Activated CD4-positive, alpha-beta memory T cell treated with anti-CD3 and anti-CD28 coated beads for 36 hours (primary cell): ENCODE measurements at places on chromosomes 13 and 19.

DNA sequence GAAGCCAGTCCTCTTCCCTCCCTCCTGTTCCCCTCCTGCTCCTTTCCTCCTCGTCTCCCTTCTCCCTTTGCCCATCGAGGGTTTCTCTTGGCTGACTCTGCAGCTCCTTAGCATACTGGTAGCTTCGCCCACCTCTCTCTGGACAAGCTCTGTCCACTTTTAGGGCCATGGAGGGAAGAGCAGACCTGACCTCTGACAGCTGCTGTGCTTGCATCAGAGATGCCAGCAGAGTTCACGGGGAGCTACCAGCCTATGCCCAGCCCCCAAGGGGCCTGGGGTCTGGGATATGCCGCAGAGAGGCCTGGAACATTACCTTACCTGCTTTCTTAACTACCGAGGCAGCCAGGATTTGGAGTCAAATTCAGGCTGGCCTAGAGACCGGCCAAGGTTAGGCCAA, 19.7 kb downstream of the LYL1 start:
- no peak for DNase-seq

DNA sequence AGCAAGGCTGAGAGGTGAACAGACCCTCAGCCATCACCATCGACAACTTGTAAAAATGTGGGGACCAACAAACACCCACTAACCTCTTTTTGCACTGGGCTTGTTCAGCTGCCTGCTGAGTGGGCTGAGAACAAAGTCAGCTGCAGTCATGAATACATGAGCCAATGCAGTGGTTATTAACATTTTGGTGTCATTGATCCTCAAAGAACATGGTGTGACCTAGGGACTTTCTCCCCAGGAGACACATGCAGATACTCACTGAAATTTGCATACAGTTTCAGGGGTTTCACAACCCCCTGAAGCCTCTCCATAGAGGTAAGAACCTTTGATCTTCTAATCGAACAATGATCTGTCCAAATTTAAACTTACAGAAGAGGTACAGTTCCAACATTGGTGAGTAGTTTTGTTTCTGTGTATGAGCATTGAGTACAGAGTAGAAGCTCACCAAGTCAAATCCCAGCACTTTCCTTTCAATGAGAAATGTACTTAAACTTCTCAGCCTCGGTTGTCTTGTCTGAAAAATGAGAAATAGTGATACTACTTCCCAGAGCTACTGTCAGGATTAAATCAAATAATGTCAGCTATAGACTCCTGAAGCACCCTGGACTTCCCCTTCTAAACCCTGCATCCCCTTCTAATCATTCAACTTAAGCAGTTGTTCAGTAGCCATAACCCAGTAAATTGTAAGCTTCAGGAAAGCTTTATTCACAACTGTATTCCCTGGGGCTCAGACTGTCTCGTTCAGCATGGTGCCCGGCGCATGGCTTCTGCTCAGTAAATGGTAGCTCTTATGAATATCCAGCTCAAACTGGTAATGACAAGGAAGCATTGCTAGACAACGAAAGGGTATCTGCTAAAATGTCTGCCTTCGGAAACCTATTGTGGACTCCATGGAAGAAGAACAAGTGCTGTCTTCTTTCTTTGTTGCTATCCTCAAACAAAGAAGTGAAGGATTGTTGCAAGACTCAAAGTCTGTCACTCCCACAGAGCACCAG, 148.7 kb downstream of the FOXO1 start:
- DNase-seq, result peak; percentile 48

- DNase-seq, result no peak
Observed at GRCh38 chr13:46178821-46179220, 3.2 kb downstream of the LCP1 start.

DNA sequence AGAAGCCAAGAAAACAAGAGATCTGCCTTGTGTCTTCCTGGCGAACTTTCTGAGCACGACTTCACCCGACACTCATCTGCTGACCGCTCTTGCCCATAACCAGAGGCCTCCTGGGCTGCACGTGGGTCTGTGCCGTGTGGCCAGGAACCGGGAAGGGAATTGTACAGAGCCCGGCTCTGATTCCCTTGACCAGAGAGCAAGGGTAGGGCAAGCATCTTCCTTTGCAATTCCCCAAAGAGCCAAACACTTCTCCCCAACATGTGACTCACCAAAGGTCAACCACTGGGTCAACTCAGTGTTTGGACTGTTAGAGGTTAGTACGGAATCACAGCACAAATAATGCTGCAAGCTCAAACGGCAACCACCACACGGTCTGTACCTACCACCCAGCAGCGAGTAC, 48.9 kb downstream of the KLF2 start:
- no peak for DNase-seq

DNA sequence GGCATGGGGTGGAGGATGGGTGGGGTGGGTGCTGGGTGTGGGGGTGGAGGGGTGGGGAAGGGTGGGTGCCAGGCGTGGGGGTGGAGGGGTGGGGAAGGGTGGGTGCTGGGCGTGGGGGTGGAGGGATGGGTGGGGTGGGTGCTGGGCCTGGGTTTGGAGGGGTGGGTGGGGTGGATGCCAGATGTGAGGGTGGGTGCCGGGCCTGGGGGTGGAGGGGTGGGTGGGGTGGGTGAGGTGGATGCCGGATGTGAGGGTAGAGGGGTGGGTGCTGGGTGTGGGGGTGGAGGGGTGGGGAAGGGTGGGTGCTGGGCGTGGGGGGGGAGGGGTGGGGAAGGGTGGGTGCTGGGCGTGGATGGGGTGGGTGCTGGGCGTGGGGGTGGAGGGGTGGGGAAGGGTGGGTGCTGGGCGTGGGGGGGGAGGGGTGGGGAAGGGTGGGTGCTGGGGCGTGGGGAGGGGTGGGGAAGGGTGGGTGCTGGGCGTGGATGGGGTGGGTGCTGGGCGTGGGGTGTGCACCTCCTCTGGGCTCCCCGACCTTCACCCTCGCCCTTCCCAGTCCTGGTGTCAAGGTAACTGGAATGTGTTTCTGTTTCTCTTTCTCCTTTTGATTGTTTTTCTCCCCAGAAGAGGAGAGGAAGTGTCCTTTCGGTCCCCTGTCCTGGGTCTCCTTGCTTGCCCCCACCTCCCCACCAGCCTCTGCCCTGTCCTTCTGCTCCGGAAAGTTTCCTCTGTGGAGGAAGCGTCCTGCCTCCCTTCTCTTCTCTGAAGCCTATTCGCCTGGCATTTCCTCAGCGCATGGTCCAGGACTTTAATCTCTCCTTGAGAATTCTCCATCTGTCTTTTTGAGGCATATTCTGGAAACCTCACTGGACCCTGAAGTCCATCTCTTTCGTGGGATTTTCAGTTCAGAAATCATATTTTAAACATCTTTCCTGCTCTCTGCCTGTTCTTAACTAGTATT, 22.9 kb upstream of the CFAP97D2 start:
- DNase-seq, result no peak

DNA sequence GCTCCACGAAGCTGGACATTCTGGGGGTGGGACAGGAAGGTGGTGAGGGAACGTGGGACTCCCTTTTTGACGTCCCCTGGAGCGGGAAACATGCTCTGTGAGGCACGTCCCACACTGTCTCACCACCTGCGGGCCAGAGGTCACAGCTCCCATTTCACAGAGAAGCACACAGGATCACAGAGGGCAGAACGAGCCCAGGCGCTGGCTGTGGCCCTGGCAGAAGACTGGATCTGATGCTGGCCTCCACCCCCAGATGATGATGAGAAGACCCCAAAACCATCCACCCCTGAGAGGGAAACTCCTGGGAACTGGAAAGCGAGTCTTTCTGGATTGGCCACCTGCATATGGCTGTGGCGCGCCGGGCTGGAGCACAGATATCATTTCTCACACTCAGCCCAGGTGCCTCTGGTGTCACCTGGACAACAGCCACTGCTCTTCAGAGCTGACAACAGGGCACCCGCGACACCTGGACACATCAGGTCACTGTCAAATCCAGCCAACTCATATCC, 216.2 kb downstream of the TUBA3C start:
- no peak for DNase-seq

GRCh38 chr13:110092831-110093247, 214.1 kb downstream of the COL4A1 start:
- no peak for DNase-seq

- DNase-seq, result no peak
Observed at GRCh38 chr19:19155495-19156219, 14.4 kb downstream of the MEF2B start.

GRCh38 chr13:34349091-34349722, 531.3 kb downstream of the RFC3 start:
- DNase-seq, result no peak

DNA sequence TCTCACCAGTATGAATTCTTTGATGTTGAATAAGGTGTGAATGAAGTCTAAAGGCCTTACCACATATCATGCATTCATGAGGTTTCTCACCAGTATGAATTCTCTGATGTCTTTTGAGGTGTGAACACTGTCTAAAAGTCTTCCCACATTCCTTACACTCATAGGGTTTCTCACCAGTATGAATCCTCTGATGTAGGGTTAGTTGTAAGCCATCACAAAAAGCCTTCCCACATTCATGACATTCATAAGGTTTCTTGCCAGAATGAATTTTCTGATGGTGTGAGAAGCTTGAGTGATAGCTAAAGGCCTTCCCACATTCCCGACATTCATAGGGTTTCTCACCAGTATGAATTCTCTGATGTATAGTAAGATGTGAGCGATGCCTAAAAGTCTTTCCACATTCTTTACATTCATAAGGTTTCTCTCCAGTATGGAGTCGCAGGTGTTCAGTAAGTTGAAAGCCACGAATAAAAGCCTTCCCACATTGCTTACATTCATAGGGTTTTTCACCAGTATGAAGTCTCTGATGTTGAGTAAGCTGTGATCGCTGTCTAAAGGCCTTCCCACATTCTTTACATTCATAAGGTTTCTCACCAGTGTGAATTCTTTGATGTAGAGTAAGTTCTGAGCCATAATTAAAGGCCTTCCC, 27.7 kb downstream of the ZNF461 start:
- no peak for DNase-seq

DNA sequence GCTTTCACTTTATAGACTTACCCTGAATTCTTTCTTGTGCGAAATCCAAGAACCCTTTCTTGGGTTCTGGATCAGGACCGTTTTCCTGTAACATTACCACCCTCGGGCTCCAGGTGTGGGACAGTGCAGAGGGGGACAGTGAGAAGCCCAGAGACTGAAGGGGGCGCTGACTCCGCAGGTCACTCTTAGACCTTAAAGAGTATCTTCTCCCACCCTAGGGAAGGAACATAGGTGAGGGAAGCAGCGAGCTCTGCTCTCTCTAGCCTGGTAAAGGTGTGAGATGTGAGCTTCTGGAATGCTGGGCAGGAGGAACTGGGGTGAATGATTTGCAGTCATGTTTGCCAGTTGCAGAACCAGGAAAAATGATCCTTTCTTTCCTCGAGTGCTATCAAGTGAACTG, 80.8 kb upstream of the ZNF507 start:
- no peak for DNase-seq

- DNase-seq, result peak; percentile 99
Observed at GRCh38 chr19:35140962-35141836, 1.9 kb upstream of the FXYD7 start.

- no peak for DNase-seq
Observed at GRCh38 chr13:73365252-73365651, 306.4 kb downstream of the KLF5 start.

DNA sequence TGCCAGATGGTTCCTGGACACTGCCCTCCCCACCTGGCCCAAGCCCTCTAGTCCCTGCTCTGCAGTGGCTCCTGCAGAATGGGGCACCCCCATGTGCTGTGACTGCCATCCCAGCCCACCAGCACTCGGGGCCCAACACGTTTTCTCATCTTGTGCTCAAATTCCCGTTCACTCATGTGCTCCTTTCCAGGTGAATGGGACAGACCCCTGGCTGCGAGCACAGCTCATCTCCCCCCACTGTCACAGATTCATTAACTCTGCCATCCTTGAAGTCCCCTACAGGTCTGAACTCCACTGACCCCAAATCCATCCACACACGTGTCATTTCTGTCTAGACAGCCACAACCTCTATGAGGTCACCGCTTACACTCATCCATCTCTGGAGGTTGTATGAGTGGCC, 23.6 kb downstream of the TUBA3C start:
- no peak for DNase-seq

- DNase-seq, result peak; percentile 84
Observed at GRCh38 chr19:12769689-12770088, 5.7 kb downstream of the HOOK2 start.

- peak; percentile 48 for DNase-seq
Observed at GRCh38 chr13:101706651-101707050, 254.2 kb downstream of the ITGBL1 start.

- DNase-seq, result no peak
Observed at GRCh38 chr13:110359840-110360301, 52.8 kb downstream of the COL4A2 start.

DNA sequence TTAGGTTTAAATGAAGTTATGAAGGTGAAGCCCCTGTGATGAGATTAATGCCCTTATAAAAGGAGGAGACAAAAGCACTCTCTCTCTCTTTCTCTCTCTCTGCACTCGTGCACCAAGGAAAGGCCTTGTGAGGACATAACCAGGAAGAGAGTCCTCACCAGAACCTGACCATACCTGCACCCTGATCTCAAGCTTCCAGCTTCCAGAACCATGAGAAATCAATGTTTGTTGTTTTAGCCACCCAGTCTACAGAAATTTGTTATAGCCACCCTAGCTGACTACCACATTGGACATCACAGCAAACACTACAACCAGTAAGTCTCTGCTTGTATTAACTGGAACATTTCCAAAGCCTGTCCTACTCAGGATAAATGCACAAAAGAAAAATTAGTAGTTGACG, 34.7 kb upstream of the WDFY2 start:
- DNase-seq, result no peak

- no peak for DNase-seq
Observed at GRCh38 chr13:25682276-25682675, 310.5 kb downstream of the ATP8A2 start.

GRCh38 chr13:25153736-25154135, 18.4 kb downstream of the AMER2 start:
- DNase-seq, result no peak

- no peak for DNase-seq
Observed at GRCh38 chr19:48887861-48888612, 10.5 kb downstream of the TULP2 start.

GRCh38 chr19:14648506-14648905, 26.1 kb downstream of the ADGRE3 start:
- DNase-seq, result no peak

- peak; percentile 21 for DNase-seq
Observed at GRCh38 chr13:33285420-33286124, at the start of gene STARD13. Gene STARD13, minus strand, starts transcription at chr13:33285755. Its CDS starts 117 bp downstream, at chr13:33285638.

DNA sequence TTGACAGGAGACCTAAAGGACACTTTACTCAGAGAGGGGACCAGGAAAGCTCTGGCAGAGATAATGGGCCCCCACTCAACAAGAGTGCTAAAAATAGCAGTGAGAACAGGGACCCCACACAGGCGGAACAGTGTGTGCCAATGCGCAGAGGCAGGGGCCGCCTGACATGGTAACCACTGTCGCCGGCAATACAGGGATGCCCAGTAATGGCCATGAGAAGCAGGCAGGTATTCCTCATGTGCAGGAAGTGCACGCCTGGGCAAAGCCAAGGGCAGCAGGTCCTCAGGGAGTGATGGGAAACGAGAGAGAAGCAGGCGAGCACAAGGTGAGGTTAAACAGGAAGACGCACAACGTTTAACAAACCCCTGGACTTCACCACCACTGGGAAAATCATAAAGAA, 757.1 kb downstream of the LIG4 start:
- DNase-seq, result no peak
